Stimulated activated CD4-positive, alpha-beta T cell treated with anti-CD3 and anti-CD28 coated beads, Interleukin-1b, Interleukin-23, amount 100 ng/mL, for 1 hour (primary cell): ENCODE measurements at places on chromosomes 5 and 9.

DNA sequence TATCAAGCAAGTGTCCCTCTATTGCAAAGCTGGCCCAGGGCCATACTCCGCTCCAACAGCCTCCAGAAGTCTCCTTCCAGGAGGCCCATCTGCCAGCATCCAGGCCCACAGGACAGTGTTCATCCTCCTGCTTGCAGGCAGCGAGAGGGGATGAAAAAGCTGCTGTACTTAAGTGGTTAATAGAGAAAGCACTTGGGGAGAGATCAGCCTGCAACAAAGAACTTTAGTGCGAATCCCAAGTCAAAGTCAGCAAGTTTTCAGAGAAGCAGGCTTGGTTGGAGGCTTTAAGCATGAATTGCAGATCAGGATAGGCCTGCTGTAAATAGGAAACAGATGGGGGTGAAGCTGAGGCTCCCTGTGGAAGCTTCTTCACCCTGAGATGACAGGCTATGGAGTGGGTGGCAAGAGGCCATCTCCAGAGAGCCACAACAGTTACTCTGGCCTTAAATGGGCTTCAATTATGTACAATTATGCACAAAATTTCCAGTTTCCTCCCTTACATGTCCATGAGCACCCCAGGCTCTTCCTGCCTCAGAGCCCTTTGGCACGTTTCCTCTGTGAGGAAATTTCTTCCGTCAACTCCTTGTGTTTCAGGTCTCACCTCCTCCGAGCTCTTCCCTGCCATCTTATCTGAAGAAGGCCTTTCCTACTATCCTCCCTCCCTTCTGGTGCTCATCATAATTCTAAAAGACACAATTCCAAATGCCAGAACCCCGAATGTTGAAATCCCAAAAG is 98.0 kb upstream of the NR3C1 start:
- DNase-seq, result no peak

DNA sequence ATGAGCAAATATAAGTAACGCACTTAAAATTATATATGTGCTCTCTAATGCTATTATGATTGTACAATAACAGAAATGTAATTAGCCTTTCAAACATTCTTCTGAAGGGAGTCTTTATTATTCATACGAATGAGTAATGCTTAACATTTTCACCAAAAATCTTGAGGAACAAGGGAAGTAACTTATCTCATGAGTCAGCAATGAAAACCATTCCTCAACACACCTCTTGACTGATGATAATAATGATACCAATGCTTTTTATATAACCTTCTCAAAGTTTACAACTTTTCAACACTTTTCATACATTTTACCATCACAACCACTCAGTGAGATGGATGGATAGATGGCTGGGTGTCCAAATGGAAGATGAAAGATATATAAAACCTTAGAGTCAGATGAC is 369.3 kb downstream of the BNC2 start:
- no peak for DNase-seq

- no peak for DNase-seq
These were observed 52.0 kb upstream of the DAPK1 start for GRCh38 chr9:87445646-87446045.

- no peak for DNase-seq
These were observed at the start of gene KCNMB1 for GRCh38 chr5:170388818-170389549. KCNMB1 (minus strand) TSS chr5:170389367; CDS start chr5:170385447, 3,920 bp downstream.

DNA sequence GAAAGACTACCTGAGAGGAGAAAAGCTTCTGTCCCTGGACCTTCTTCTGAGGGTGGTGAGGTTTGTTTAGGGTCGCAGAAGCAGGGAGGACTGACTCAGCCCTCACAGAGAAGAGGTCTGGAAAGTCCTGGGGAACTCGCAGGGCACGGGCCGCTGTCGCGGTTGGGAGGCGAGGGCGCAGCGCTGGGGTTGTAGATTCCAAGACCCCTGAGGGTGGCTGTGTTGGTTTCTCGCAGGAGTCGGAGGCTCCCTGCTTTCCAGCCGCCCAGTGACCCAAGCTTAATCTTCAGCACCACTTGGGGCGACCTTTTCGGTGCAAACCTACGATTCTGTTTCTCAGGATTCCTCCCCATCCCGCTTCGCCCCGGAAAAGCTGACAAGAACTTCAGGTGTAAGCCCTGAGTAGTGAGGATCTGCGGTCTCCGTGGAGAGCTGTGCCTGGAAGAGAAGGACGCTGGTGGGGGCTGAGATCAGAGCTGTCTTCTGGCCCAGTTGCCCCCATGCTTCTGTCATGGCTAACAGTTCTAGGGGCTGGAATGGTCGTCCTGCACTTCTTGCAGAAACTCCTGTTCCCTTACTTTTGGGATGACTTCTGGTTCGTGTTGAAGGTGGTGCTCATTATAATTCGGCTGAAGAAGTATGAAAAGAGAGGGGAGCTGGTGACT is 482 bp downstream of the SLC27A6 start:
- no peak for DNase-seq

DNA sequence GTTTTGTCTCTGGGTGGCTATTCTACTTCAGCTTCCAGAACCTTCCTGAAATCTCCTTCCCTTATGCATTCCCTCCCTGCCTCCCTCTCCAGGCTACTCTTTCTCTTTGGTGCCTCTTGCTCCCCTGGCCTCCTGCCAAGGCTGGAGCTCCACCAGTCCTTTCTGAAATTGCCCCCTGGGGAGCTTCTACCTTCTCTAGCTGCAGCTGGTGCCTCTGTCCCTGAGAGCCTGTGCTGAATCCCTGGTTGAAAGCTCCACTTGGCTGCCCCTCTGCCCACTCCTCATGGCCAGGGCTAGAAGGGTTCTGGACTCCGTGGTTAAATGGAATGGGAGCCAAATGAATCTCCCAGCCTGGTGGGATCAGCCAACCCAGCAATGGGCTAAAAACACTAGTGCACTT is 80.1 kb downstream of the COL15A1 start:
- no peak for DNase-seq
